ENCODE measurements at places on chromosomes 6 and 20.

DNA sequence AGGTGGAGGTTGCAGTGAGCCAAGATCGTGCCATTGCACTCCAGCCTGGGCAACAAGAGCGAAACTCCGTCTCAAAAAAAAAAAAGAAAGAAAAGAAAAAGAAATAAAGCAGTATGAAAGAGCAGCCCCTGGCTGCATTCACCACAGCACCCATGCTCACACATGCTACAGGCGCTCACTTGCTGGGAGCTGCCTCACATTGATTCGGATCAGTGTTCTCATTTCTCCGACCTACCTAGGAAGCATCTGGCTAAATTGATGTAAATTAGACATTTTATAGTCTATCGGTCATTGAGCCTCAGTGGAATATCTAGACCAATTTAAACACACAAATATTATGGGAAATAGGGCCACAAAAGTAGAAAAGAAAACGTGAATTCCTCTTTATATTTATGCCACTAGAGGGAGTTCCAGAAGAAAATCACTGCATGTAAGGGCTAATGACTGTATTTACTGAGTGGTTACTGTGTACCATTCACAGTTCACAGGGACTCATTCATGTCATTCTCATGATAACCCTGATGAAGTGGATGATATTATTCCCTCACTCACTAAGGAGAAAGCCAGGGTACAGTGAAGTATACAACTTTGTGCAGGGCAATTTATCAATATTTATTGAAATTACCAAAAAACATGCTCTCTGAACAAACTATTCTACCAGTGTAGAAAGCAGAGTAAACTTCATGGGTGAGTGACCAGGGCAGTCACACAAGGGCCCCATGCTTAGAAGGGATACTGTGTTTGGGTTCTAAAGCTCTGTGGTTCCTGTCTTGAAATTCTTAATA is 5.3 kb upstream of the MOG start:
- peaks cover 6% of the 10 kb centered on the region for H3K27me3 ChIP-seq
- H3K36me3 ChIP-seq: no peaks in the 10 kb centered on the region
- H3K4me3 ChIP-seq: no peak overlapping the region
- no peak overlapping the region for H3K27ac ChIP-seq
- no peak for DNase-seq
- peaks cover 14% of the 10 kb centered on the region for H3K4me1 ChIP-seq

- H3K4me3 ChIP-seq: no peak overlapping the region
- no peak for DNase-seq
Observed at GRCh38 chr6:127980996-127981395, 80.1 kb upstream of the THEMIS start.

- no peak for DNase-seq
- peak overlapping the region; percentile 74 for H3K27ac ChIP-seq
- peak overlapping the region; percentile 85 for H3K4me3 ChIP-seq
- H3K27me3 ChIP-seq: no peaks in the 10 kb centered on the region
Observed at GRCh38 chr6:52576392-52577021, 353 bp downstream of the TRAM2 start.

GRCh38 chr6:1553562-1554083 is 56.1 kb upstream of the FOXC1 start:
- peaks cover 8% of the 10 kb centered on the region for H3K4me1 ChIP-seq
- H3K4me3 ChIP-seq: no peak overlapping the region
- peaks cover 4% of the 10 kb centered on the region for H3K27me3 ChIP-seq
- H3K27ac ChIP-seq: no peak overlapping the region

DNA sequence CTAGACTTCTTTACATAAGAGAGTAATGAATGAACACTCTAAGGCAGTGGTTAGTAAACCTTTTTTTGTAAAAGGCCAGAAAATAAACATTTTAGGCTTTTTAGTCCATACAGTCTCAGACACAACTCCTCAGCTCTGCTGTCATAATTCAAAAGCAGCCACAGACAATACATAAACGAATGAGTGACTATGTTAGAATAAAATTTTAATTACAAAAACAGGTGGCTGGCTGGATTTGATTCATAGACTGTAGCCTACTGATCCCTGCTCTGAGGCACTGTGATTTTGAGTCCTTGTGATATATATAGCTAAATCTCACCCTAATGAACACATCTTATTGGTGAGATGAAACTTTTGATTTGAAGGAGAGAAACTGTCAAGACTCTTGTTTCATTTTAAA is 155.1 kb downstream of the AIG1 start:
- no peak for DNase-seq
- H3K4me3 ChIP-seq: no peak overlapping the region
- H3K36me3 ChIP-seq: peaks cover 4% of the 10 kb centered on the region

DNA sequence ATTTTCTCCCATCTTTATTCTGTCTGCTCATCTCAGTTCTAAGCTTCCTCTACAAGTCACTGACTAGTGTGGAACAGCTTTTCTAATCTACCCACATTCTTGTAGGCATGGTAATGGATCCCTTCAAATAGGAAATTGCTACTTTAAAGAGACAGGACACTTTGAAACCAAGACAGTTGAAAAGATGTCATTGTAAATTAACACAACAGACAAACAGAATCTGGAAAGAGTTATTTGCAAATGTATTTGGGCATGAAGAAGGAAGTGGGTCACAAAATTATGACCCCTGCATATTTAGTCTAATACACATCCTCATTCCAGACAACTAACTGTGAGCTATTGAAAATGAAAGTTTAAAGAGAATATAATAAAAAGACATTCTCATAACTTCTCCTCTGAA is 298.2 kb upstream of the MARCKS start:
- peaks cover 12% of the 10 kb centered on the region for H3K4me1 ChIP-seq
- no peak overlapping the region for H3K4me3 ChIP-seq
- H3K36me3 ChIP-seq: no peaks in the 10 kb centered on the region
- peak overlapping the region; percentile 8 for H3K27ac ChIP-seq
- no peaks in the 10 kb centered on the region for H3K27me3 ChIP-seq

DNA sequence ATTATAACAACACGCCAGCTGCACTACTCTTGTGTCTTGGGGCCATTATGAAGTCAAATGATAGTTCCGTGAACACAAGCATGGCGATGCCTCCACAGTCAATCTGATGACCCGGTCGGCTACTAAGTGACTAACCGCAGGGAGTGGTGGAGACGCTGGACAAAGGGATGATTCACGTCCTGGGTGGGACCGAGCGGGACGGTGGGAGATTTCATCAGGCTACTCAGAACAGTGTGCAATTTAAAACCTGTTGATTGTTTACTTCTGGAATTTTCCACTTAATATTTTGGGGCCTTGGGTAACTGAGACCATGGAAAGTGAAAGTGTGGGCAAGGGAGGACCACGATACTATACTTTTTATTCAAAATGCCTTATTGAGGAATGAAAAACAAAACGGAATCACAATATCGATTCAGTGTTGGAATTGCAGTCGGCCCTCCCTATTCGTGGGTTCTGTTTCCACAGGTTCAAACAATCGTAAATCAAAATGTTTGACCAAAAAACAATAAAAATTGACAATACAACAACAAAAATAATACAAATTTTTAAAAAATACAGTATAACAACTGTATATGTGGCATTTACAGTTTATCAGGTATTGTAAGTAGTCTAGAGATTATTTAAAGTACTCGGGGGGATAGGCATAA is 66.5 kb downstream of the MYLK4 start:
- DNase-seq: no peak
- no peaks in the 10 kb centered on the region for H3K36me3 ChIP-seq
- no peaks in the 10 kb centered on the region for H3K27me3 ChIP-seq
- peaks cover 8% of the 10 kb centered on the region for H3K4me1 ChIP-seq
- H3K4me3 ChIP-seq: no peak overlapping the region
- H3K27ac ChIP-seq: no peak overlapping the region

- peaks cover 50% of the 10 kb centered on the region for H3K4me1 ChIP-seq
- DNase-seq: no peak
- H3K27ac ChIP-seq: peak overlapping the region; percentile 6
- H3K36me3 ChIP-seq: peaks cover 4% of the 10 kb centered on the region
Observed at GRCh38 chr20:58877050-58877975, 24.8 kb downstream of the GNAS start.

- peaks cover 99% of the 10 kb centered on the region for H3K27me3 ChIP-seq
- no peaks in the 10 kb centered on the region for H3K36me3 ChIP-seq
Observed at GRCh38 chr6:149990661-149991471, 27.1 kb downstream of the ULBP1 start.

- peaks cover 24% of the 10 kb centered on the region for H3K4me1 ChIP-seq
- H3K27me3 ChIP-seq: no peaks in the 10 kb centered on the region
- no peak for DNase-seq
- no peaks in the 10 kb centered on the region for H3K36me3 ChIP-seq
- H3K27ac ChIP-seq: peak overlapping the region; percentile 24
- H3K4me3 ChIP-seq: no peak overlapping the region
Observed at GRCh38 chr20:17806739-17807441, 107.1 kb downstream of the BANF2 start.

Measured in type B pancreatic cell (in vitro differentiated cells).